HuH-7 (cell line): ENCODE measurements at places on chromosomes 1 and 21.

GRCh38 chr1:70790232-70790923, 257.2 kb downstream of the PTGER3 start:
- no peak for DNase-seq

- peak; percentile 17 for DNase-seq
Measured at GRCh38 chr1:13950637-13951036, 250.6 kb downstream of the PRDM2 start.

GRCh38 chr1:161945306-161946060, 78.2 kb downstream of the OLFML2B start:
- DNase-seq: no peak

DNA sequence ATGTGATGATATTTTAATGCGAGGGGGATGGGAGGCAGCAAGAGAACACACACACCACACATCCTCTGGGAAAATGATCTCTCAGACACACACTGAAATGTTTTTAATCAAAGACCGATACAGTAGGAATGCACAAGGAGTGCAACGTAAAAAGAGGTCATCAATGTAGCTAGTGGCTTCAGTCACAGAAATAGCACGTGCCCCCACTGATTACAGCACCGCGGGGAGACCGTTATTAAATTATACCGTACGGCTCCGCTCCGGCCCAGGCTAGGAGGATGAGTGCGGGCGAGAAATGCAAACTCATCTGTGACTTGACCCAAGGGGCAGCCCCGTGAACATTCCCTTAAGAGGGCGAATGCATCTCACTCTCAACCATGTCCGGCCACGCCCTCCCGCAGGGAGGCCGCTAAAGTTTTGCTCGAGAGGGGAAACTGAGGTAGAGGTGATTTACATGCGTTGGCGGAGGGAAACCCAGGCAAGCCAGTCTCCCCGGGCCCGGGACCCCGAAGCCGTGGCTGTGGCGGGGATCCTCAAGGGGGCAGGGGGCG, 552 bp downstream of the UBR4 start:
- peak; percentile 15 for DNase-seq

DNA sequence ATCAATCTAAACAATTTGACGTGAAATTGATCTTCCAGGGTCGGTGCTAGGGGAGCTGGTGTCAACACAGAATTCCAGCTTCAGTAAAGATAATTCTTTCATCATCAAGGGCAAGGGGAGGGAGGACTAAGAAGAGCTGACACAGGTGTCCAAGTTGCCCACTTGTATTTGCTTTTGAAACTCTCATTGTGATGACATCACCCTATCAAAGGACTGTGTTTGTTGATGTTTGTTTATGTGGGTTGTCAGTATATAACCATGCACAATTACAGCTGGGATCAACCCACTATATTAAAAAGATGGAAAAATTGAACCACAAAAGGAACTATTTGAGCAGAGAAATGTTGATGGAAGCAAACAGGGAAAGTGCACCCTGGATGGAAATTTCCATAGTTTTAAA, 48.8 kb downstream of the ZC3H11B start:
- DNase-seq: no peak

- DNase-seq: no peak
Measured at GRCh38 chr21:32533053-32533452, 52.3 kb downstream of the TCP10L start.

DNA sequence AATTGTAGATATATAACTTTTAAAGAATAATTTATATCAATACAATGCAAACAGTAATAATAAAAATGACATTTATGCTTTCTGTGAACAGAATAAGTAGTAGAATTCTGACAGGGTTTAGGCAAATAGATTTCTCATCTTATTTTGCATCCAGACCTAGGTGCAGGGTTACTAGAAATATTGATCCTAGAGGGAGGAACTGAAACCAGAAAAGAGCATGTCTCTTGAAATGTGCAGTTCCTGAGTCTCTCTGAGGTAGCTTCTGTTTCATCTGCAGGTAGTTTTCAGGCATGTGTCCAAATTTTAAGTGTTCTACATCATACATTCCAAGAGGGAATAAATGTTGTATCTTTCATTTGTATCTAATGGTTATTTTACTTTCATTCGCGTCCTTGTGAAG, 631.9 kb upstream of the ADGRL4 start:
- DNase-seq: no peak

GRCh38 chr1:70767377-70767776, 280.2 kb downstream of the PTGER3 start:
- no peak for DNase-seq

GRCh38 chr1:214470132-214470531, 81.3 kb downstream of the PTPN14 start:
- DNase-seq: no peak

- DNase-seq: no peak
Measured at GRCh38 chr1:64624808-64625207, 120.1 kb upstream of the RAVER2 start.

DNA sequence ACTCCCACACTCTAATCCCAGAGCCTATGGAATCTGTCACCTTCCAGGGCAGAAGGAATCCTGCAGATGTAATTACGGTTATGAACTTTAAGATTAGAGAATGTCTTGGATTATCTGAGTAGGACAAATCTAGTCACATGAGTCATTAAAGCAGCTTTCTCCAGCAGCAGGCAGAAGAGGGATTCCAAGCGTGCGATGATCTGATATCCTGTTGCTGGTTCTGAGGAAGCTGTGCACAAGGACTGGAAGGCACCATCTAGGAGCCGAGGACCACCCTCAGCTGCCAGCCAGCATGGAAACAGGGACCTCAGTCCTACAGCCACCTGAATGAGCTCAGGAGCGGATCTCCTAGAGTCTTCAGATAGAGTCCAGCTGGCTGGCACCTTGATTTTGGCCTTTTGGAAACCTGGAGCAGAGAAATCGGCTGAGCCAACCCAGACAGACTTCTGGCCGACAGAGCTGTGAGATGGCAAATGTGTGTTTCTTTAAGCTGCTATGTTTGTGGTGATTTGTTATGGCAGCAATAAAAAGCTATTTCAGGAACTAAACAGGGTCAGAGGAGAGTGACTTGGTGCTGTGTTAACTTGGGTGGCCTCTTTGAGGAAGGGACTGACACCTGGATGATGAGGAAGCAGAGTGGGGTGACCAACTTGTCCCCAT, 34.5 kb downstream of the LRRN2 start:
- DNase-seq: no peak

DNA sequence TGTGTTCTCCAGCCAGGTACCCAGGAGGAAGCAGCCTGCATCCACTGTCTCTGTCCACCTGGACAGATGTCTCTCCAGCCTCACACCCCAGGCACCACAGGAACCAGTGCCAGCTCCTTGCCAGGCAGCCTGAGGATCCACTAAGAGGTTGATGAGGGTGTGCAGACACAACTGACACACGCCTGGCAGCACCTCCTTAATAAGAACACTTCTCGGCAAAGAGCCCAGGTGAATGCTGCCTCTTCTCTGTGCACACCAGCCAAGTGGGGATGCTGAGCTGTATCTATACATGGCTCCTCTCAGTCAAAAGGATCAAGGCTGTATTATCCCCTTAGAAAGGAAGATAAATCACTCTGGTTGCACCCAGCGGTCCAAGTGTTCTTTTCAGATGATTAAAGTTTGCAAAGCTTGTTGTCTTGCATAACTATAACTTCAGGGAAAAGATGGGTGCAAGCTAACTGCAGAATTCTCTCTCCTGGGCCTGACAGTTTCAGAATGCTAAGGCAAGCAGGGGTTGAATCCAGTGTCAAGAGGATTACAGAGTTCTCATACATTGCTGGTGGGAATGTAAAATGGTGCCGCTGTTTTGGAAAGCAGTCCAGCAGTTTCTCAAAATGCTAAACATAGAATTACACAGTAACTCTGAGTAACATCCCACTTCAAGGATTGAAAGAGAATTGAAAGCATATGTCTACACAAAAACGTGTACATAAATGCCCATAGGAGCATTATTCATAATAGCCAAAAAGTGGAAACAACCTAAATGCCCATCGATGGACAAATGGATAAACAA, 3.7 kb upstream of the CAPN8 start:
- DNase-seq: no peak

- DNase-seq: no peak
Measured at GRCh38 chr1:226586650-226587422, 38.3 kb downstream of the STUM start.

DNA sequence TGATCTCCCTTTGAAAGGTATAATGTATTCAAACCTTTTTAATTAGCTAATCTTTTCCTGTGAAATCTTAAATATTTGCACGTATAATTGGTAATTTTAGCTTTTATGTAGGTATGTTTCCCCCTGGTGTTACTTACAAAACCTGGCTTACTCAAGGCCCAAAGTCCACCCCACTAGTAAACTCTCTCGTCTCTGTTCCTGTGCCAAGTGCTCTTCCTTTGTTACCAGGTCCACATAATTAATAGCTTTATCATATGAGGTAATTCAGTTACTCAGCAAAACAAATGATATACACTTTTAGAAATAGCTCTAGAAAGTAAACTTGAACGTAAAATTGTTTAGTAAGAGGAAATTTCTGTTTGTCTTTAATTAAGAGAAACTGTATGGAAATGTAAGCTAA, 36.7 kb downstream of the NFIA start:
- no peak for DNase-seq

DNA sequence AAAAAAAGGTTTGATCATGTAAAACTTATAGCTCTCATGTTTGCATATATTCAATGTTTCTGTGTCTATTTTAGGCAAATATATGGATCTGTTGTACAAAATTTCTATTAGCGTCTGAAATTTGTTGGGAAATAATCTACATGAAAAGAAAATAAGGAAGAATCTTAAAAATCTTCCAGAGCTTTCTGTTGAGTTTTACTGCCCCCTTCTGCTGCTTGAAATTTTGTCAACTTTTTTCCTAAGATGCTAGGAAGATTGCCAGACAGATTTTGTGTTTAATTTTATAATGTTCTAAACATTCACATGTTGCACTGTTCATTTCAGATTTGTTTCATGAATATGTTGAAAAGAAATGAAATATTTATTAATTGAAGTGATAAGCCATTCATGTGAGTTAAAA, 2.5 kb upstream of the PTGS2 start:
- DNase-seq: no peak

DNA sequence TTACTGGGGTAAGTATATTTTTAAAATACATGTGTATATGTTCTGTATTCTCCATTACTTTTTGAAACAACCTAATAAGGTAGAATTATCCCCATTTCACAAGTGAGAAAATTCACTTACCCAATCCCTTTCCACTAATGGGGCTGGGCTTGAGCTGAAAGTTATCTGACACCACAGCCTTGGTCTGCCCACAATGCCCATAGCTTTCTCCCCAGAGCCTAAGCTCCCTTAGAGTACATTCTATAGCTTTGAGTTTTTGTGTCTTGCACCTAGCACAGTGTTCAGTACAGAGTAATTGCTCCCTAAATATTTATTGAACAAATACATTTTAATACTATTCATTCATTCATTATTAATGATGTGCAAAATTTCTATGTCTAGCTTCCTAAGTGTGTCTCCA, 152.7 kb upstream of the RUNX1 start:
- no peak for DNase-seq

- no peak for DNase-seq
Measured at GRCh38 chr1:67843746-67844145, 10.5 kb upstream of the GNG12 start.

DNA sequence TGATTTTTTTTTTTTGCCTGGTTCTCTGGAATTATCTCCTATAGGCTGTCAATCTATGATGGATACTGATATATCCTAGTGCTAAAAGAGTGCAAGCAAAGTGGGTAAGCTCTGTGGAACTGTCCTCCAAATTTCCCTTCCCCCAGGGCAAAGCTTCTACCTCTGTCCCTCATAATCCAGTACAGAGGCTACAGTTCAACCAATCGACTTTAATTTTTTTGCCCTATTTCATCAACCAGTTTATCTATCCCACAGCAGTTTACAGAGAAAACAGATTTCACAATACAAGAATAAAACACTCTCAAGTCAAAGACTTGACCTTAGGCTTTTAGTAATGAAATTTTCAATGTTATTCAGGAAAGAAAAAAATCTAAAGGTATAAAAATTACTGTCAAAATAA, 13.9 kb downstream of the PUM1 start:
- DNase-seq: no peak

DNA sequence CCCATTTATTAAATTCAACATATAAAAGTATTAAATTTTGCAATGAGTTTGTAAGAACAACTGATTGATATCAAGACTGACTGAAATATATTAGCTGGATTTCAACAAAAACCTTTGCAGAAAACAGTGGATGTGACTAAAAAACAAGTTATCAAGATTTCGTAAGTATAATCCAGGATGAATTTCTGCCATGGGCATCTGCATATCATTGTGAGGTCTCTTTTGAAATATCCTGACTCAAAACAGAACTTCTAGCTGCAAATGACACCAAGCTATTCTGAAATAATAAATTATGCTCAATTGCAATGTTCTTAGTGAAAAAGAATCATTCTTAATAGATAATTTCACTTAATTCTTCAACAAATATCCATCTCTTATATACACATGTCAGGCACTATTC, 52.6 kb downstream of the CD34 start:
- DNase-seq: no peak

DNA sequence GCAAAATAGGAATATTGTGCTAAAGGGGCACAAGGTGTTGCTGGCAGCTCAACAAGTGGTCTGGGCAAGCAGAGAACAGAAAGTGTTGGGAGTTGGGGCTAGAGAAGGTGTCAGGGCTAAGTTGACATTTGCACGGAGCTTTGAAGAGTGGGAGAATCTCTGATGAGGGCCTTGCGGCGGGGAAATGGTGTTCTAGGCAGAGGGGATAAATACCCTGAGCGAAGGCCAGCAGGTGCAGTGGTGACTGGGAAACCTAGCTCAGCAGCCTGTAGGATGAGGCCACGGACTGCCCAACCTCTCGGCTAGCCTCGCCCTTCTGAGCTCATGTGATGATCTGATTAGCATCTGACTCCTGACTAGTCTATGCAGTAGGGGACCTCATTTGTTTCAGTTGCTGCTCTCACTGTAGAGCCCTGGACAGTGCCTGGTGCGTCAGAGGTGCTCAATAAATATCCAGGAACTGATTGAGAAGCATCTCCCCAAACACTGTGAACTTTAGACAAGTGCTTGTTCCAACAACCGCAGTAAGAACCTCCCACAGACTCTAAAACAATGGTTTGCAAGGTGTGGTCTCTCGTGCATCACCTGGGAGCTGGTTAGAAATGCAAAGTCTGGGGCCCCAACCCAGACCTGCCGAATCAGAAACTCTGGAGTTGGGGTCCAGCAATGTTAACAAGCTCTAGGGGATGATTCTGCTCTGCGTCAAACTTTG, 1.0 kb upstream of the FOXO6 start:
- peak; percentile 33 for DNase-seq

DNA sequence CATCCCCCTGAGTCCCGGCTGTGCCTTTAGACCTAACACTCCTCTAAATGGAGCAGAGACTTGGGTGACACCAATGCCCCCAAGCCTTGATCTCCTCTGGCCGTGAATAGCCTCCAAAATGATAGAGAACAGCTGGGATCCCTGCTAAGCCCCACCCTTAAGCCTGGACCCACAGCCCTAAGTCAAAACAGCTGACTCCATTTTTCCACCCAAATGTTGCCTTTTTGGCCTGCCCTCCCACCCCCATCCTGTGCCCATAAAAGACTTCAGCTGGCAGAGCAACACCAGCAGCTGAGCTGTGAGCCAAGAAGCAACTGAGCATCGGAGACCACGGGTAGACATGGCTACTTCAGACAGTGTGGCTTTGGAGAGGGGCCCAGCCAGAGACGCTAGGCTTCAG, 420.8 kb downstream of the NPHP4 start:
- DNase-seq: no peak
